ENCODE measurements at places on chromosomes 6 and 20. TPM values are rescaled to one million over a fixed set of nuclear protein-coding genes. Genes with fewer than 3 reads are reported as not detected.

GRCh38 chr6:149364557-149364956, 35.5 kb upstream of the SUMO4 start:
- DNase-seq: no peak

GRCh38 chr6:34462551-34462971, 3.3 kb upstream of the PACSIN1 start:
- no peak for DNase-seq

The EPB41L1 gene
- 0.19 TPM for total RNA-seq

DNA sequence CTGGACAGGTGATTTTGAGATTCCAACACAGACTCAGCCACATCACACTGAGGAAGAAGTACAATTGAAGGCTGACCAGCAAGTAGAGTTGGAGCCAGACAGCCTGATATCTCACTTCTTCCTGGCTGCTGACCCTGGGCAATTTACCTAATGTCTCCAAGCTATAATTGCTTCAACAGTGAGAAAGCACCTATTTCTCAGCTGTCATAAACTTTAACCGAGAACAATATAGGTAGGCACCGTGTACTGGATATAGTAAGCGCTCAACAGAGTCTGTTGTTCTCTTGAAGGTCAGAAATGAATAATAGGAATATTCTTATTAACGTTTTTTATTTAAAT, 28.3 kb downstream of the STX7 start:
- no peak for DNase-seq

DNA sequence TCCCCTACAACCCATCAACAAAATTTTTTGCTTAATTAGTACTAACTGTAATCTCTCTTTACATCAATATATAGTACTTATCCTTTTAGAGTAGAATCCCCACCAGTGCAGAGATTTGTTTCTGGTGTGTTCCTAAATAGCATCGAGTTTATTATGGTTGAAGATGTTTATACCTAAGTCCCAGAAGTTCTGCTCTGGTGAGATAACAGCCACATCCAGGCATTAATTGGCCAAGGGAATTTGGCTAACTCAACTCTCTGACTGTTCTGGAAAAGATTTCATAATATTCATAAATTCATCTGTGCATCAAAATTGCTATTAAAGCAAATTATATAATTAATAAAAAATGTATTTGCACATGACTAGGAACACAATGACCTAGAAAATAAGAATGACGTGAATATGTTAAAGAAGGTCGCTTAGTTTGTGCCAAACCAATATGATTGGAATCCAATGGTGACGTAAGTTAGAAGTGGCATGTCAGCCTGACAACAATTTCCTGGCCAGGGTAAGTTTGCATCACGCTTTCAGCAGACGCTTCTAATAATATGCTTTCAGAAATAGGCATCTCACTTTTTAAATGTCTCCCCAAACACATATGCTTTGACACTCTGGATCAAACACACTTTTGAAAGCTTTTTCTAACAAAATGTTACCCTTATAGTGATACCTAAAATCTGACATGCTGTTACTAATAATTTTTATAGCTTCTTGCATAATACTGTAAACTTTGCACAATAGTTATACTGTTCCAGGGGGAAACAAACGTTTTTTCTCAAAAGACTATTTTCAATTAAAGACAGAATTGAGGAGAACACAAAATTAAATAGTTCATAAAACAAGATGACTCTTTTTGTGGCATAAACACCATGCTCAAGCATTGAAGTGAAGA, 236.7 kb downstream of the TENT5A start:
- no peak for DNase-seq

DNA sequence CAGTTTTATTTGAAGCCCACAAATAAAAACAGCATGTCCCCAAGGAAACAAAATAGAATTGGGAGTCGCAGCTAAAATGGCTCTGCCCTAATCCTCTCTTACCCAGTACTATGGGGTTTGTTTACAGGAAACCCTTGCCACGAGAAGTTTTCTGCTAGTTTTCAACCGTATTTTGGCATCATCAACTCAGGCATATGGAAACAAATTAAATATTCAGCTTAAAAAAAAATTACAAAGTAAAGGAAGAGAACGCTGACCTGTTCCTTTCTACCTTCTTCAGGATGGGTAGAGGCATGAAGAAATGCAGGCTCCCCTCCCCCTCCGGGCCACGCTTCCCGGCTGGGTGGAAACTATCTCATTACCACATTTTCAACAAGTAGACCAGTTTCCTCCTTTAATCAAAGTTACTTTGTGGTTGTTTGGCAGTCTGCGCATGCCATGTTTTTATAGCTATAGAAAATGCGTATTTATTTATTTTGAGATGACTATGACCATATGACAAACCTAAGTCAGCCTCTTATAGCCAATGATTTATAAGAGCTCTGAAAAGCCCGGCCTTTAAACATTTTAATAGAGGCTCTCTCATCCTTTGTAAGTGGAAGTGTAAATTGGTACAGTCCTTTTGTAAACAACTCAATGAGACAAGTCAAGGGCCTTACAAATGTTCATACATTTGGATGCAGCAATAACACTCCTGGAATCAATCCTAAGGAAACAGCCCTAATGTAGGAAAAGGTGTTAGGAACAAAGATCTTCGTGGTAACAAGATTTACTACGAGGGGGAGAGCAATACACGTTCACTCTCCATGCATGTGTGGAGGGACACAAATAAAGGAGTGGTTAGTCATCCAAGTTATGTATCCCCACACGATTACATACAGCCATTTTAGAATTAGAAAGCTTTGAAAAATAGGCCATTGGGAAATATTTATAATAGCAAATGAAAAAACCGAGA, 16.1 kb upstream of the ZNF217 start:
- peak; percentile 78 for DNase-seq

DNA sequence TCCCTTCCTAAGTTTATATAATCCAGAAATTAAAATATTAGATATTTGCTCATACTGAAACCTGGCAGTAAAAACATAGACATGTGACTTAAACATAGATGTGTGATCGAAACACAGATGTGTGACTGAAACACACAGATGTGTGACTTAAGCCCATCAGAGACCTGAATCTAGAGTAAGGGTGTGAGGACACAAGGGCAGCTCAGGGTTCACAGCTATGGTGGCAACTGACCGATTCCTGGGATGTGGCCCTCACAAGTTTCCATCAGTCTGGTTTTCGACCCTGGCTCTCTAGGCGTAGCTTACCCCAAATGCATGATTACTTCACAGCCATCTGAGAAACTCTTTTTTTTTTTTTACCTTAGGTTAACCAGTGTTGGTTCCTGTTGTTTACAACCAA, 137.0 kb downstream of the NRN1 start:
- peak; percentile 25 for DNase-seq

GRCh38 chr6:9161731-9162130, 726.4 kb upstream of the SLC35B3 start:
- DNase-seq: no peak

DNA sequence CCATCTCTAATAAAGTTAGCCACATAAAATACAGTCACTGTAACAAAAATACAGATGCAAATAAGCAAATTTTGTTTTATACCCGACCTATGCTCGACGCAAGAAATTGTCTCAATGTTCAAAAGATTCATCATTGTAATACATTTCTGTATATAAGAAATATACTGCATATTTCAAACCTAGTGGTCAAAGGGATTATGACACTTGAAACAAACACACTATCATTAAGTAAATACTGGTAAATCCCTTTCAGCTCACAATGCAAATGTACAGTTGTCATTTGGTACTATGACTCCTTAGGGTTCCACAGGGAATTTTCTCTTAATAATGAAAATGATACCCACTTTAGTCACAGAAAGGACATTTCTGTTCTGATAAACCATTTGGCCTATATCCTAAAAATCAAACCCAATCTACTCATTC, 2.2 kb downstream of the HIVEP2 start:
- no peak for DNase-seq

DNA sequence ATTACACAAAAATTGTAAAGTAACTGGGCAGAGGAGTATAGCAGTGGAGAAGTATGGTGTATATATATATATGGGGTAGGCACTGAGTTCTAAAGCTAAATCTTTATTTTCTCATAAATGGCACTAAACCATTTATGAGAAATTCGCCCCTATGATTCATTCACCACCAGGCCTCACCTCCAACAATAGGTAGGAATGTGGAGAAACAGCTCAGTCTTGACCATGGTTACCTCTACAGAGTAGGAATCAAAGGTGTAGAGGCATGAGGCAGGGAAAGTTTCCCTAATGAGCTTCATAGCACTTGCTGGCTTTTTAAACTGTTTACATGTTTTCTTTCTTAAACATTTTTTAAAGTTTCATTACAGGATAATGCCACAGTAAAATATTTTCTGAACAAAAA, 36.9 kb upstream of the SUMO4 start:
- DNase-seq: no peak

The IRF4 gene
- 67.2 TPM for total RNA-seq

DNA sequence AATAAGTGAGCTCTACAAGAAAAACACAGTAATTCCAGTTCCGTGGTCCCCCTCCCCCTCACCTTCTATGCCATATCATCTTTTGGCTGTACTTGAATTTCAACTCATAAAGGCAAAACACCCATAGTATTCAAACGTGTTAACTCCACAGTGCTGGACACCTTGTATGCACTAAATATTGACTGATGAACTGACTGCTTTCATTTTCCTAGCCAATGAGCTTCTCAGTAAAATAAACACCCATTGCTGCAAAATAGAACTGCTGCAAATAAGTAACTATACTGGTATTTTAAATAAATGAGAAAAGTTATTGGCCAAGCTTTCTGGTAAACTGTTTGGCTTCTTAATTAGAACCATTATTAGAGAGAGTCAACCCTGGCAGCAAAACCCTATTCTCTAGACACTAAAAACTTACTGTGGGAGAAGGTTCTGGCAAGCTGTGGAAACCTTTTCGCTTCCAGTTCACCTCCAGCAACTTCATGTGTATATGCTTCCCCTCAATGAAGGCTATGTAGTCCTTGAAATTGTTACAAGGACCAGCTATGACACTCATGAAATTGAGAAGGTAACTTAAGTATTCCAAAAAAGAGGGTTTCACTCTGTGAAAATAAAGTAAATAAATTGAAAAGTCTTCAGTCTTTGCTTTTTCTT, 86.0 kb downstream of the MBOAT1 start:
- no peak for DNase-seq

GRCh38 chr6:168394606-168395005, 46.4 kb upstream of the SMOC2 start:
- no peak for DNase-seq

The OXT gene
- total RNA-seq: 1.5 TPM

- no peak for DNase-seq
Observed at GRCh38 chr20:38095017-38095686, 61.6 kb downstream of the RPRD1B start.

DNA sequence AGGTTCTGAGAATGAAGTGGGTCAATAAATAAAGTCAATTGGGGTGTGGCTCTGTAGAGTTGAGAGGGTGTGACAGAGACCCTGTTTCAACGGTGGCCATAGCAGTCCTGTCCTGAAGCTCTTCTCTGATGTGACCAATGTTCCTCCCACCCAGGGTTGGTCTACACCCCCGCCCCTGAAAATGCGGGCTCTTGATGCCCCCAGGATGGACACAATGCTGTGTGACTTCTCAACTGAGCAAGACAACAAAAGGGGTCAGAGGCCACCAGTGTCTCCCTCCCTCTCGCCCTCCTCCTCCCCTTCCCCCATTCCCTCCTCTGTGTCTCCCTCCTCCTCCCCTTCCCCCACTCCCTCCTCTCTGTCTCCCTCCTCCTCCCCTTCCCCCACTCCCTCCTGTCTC, 41.7 kb upstream of the NXT1 start:
- DNase-seq: no peak

- no peak for DNase-seq
Observed at GRCh38 chr20:24962510-24962909, 13.4 kb downstream of the CST7 start.

DNA sequence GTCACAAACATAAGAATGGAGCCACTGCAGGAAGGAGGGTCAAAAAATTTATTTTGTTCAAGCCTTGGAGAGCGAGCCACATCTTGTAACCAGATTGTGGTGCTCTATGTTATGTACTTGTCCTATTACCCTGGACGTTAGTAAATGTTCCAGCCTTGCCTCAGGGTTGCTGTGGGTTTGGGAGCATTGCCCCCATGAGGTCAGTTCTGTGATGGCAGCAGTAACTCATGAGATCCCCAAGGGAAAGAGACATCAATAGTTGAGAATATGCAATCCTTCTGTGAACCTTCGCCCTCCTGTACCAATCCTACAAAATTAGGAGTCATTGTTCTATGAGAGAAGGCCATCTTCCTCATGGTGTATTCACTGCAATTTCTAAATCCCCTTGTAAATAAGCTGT, 16.4 kb upstream of the CFAP206 start:
- no peak for DNase-seq

GRCh38 chr6:13952101-13952500, 27.3 kb downstream of the RNF182 start:
- no peak for DNase-seq

- no peak for DNase-seq
Observed at GRCh38 chr6:135939208-135939591, 87.7 kb downstream of the PDE7B start.

The SIRPD gene
- total RNA-seq: 0.25 TPM

- DNase-seq: no peak
Observed at GRCh38 chr6:141467881-141468280, 664.8 kb upstream of the GJE1 start.

The CLPSL2 gene
- total RNA-seq: not detected

The HLA-DPA1 gene
- 35.9 TPM for total RNA-seq

GRCh38 chr20:50438986-50439407, 71.2 kb upstream of the PTPN1 start:
- no peak for DNase-seq

The MCM9 gene
- 27.9 TPM for total RNA-seq

DNA sequence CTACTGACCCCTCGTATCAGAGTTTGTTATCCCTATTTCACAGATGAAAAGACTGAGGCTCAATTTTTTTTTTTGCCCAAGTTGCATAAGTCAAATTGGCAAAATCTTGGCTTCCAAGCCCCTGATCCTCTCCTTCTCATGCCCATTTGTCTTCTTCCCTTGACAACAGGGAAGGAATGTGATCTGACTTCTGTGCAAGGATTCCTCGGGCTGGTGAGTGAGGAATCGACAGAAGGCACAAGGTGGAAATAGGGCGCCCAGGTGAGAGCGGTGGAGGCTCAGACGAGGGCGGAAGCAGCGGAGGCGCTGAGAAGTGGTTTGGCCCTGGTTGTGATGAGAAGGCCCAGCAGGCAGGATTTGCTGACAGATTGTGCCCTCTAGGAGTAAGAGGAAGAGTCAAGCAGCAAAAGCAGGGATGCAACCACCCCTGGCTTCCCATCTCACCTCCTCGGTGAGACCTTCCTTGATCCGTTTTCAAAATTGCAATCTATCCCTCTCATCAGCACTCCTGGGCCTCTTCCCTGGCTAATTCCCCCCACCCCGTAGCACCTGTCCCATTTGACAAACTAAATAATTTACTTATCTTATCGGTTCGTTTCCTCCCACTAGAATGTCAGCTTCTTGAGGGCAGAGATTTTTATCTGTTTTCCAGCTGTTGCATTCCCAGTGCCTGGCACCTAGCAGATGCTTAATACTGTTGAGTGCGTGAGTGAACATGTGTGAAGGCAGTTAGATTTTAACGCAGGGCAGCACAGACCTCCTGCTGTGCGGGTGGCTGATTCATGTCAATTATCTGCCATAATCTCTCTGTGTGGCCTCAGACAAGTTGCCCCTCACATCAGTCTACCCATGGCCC, 3.7 kb upstream of the SIRPA start:
- DNase-seq: no peak

GRCh38 chr6:14732844-14733757, 512.8 kb upstream of the JARID2 start:
- DNase-seq: no peak

- DNase-seq: no peak
Observed at GRCh38 chr20:19236371-19237055, 24.1 kb downstream of the SLC24A3 start.

GRCh38 chr6:135266675-135267074, 85.6 kb downstream of the MYB start:
- no peak for DNase-seq

GRCh38 chr20:36852187-36852586, 23.8 kb upstream of the TLDC2 start:
- DNase-seq: no peak

The REM1 gene
- total RNA-seq: not detected

All from T-cell (primary cell).